ENCODE measurements at places on chromosomes 13 and 19.

DNA sequence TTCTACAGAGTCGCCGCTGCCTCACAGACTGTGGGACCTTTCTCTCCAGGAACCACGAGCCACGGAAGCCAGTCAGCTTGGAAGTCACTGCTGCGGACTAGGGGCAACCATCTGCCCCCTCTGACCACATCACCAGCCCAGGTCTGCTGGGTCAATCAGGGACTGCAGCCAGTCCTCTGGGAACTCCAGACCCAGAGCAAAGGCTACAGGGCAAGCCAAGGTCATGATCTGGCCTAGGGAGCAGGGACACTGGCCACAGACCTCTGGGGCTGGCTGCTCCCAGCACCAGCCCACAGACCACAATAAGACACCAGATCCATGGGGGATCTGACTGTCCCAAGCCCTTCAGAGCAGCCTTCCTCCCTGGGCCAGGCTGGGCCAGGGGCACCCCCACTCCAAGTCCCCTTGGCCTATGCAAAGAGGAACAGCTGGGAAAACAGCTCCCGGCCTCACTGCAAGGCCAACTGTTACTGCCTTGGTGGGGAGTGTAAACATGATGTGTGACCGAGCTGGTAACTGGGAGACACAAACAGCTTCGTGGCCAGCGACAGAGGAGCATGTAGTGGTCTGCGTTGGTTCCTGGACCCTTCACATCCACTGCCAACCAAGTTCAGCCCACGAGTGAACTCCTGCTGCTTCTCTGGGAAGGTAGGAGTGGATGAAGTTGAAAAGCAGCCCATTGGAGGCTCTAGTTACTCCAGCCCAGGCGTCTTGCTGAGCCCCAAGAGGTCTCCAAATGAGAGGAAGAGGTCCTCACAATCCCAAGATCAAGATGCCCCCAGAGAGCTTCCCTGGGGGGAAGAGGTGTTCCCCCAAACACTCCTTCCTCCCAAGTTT, 1.5 kb downstream of the AKT2 start:
- DNase-seq, result no peak

GRCh38 chr19:16782719-16783118, 46.5 kb upstream of the SIN3B start:
- DNase-seq, result no peak

DNA sequence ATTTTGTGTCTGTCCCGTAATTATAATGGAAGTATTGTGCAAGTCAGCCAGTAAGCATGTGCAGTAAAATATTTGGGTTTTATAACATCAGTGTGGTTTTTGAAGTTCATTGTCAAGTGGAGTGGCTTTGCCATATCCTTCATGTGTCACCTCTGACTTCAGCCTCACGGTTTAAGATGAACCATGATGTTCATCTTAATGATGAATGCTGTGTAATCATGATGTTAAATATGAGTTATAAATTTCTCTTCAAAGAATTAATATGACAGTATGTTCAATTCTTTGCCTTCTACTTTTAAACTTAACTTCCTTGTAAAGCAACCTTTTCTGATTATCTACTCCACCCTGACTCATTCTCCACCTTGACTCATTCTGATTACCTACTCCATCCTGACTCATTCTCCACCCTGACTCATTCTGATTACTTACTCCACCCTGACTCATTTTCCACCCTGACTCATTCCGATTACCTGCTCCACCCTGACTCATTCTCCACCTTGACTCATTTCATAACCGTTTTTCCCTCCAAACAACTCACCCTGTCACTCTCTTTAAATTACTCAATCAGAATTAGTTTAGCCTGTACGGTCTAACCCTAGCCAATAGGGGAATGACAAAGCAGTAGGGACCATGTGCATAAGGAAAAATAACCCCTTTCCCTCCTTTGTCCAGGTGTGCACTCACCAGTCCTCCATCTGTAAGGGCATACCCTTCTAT, 50.3 kb upstream of the ANKRD10 start:
- no peak for DNase-seq

DNA sequence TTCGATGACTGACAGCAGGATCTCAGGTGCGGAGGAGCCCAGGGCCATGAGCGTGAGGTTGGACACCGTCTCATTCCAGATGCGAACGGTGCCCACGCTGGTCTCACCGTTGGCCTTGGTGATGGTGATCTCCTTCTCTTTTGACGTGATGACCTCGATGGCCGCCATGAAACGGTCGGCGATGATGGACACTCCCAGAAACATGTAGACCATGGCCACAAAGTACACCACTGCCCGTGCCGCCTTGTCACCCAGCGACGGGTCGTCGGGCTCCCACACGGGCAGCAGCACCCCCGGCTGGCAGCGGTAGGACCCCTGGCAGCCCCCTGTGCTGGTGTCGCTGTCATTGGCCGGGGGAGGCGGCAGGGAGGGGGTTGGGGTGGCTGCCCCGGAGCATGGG, 5.7 kb downstream of the SLC8A2 start:
- no peak for DNase-seq

GRCh38 chr13:106702505-106702904, 134.6 kb upstream of the ARGLU1 start:
- no peak for DNase-seq

DNA sequence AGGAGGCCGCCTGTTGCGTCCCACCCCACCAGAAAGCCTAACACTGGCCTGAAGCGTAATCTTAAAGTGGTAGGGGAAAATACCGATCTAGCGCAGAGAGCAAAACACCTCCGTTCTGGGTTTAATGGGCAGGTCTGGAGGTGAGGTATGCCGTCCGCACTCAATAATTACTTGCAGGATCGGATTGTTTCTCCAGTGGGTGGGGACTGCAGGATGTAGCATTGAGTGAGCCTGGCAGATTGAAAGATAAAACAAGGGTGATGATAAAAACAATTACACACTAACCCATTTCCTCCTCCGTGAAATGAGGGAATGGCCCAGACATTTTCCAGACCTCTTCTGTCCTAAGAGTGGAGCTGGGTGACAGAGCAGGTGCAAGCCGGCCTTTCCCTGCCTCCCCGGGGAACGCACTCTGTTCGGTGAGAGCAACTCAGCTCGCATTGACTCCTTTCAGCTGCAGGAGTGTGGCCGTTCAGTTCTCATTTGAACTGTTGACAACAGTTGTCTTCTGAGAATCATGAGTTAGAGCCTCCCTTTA, 110.2 kb upstream of the DOCK9 start:
- no peak for DNase-seq

DNA sequence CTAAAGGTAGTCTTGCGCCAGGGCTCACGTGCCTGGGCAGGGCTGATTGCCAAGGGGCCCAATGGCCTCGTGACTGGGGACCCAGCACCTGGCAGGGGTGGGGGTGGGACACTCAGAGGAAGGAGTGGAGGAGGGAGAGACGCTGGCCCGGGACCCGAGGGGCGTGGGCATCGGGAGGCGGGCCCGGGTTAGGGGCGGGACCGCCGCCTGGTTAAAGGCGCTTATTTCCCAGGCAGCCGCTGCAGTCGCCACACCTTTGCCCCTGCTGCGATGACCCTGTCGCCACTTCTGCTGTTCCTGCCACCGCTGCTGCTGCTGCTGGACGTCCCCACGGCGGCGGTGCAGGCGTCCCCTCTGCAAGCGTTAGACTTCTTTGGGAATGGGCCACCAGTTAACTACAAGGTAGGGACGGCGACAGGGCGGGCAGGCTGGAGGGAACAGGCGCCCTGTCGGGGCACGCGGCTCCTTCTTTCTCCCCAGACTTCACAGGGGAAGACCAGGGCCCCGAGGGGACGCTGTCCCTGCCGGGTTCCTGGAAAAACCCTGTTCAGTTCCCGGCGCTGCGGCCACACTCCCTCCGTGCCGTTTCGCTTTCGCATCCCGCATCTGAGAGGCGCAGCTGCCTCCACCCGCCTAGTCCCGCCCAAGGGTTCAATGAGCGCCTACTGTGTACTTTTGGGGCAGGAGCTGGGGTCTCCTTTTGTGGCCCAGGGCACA, at the start of gene IFI30:
IFI30 (plus strand) TSS at position 242 of the 717 bp plus-strand sequence; CDS start at position 271, 29 bp downstream.
- DNase-seq, result peak; percentile 79

DNA sequence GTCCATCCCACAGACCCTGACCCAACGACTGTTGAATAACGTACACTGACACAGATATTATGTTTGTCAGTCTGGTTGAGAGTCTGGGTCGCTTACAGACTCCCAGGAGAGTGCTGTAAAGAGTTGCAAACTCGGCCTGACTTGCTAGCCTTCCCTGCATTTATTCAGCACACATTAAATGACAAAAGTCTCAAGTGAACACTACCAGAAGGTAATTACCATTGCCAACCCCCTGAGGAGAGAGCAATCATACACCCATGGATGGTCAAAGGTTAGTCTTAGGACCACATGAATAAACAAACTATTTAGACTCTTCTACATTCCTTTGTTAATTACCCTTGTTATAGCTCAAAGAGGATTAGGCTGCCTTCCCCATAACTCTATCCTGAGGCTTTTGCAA, 1048.6 kb downstream of the PCDH17 start:
- no peak for DNase-seq

Measured in left ventricle myocardium inferior (tissue), 1 donor.